ENCODE measurements at places on chromosomes 11 and 22.

GRCh38 chr22:45640941-45641621 is 30.6 kb upstream of the ATXN10 start:
- DNase-seq, result no peak

DNA sequence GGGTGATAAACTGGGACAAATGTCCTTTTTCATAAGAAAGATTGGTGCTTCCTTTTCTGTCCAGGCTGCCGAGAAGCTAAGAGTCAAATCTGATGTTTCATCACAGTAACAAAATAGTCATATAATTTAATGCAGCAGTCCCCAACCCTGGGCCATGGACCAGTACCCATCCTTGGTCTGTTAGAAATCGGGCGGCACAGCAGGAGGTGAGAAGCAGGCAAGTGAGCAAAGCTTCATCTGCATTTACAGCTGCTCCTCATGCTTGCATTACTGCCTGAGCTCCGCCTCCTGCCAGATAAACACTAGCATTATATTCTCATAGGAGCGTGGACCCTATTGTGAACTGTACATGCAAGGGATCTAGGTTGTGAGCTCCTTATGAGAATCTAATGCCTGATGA is 26.2 kb downstream of the PRR14L start:
- no peak for DNase-seq

DNA sequence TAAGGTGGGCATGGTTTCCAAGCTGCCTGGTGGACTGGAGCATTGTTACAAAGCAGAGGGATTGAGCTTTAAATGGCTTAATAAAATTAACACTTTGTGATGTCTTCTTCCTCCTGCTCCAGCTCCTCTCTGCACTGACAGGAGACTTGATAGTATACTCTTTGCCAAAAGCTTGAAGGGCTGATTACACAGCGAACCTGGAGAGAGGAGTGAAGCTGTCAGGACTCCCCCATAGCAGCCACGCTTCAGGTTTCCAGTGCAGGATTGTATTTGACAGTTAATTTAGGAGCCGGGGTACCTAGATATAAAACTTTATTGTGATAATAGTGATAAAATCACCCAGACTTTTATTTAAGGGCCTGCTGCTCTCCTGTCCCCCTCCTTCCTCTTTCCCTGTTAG is 50.0 kb downstream of the TRIM44 start:
- no peak for DNase-seq

- no peak for DNase-seq
Measured at GRCh38 chr11:107731941-107732688, 20.3 kb upstream of the SLN start.

All from GM19239 (cell line).